Bladder microvascular endothelial cell (primary cell): ENCODE measurements at places on chromosomes 16 and 17. TPM values are rescaled to one million over a fixed set of nuclear protein-coding genes. Genes with fewer than 3 reads are reported as not detected.

Gene NATD1
- 1.6 and 3.8 TPM in 2 replicates for total RNA-seq

Gene CDH1
- not detected in 2 replicates for total RNA-seq

Gene DPEP2
- total RNA-seq = 0.16 and 1.4 TPM in 2 replicates

Gene RAP1GAP2
- 1.3 and 1.9 TPM in 2 replicates for total RNA-seq

Gene WNT9B
- not detected in 2 replicates for total RNA-seq
